ENCODE measurements at places on chromosomes 16 and 17. TPM values are rescaled to one million over a fixed set of nuclear protein-coding genes. Genes with fewer than 3 reads are reported as not detected.
A peak's percentile ranks its signal among the peaks of the same experiment; 100 is the strongest.

Gene CXCL16
- total RNA-seq = 3.7 TPM

DNA sequence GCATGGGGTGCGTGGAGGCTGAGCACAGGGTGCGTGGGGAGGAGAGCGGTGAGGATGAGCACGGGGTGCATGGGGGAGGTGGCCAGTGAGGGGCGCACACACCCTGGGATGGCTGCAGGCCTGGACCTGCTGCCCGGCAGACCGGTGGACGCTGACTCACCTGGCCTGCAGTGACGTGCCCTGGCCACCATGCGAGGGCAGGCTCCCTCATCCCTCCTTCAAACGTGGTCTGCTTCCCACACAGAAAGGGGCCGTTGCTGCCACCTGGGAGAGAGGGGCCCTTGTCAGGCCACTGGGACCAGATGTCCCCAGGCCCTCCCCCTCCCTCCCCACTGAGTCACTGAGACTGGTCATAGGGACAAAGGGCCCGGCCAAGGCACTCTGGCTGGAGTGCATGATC lies 20.1 kb upstream of the APRT start:
- DNase-seq = no peak

Gene SLC22A31
- total RNA-seq = 0.72 TPM

GRCh38 chr17:10200016-10200415 lies 1.6 kb upstream of the GAS7 start:
- DNase-seq = no peak

- DNase-seq = peak; percentile 64
These were observed 28.3 kb downstream of the ETV4 start for GRCh38 chr17:43517615-43518386.

GRCh38 chr16:10729104-10730048 lies 14.3 kb upstream of the NUBP1 start:
- peak; percentile 83 for DNase-seq

DNA sequence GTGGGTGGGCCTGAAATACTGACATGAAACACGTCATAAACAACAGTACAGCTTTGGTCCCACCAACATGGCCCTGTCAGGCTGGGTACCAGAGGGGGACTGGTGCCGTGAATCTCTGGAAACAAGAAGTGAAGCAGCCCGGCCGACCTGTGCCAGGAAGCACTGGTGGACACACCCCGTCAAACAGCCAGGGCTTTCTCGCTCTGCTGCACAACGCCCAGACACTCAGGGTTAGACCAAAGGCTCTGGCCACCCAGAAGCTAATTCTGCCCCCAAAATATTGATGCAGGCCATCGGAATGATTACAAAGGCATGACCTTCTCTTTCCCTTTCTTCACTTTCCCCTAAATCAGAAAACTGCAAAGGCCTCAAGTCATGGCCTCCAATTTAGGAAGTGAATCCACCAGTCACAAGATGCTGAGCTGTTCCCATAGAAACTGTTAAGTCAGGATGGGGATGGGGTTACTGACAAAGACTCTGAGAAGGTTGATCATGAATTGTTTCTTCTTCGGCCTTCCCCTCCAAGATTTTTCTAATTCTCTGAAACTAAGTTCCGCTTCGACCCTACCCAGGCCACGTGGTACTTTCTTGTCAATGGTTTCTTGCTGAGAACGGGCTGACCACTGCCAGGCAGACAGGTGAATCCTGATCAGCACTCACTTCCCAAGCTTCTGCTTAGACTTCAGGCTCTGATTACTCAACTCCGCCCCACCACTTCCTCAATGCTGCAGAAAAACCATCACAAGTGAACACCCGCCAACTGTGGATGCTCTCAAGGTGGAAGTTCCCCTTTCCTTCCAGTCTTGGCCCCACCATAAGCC lies 6.7 kb downstream of the PITPNA start:
- no peak for DNase-seq

DNA sequence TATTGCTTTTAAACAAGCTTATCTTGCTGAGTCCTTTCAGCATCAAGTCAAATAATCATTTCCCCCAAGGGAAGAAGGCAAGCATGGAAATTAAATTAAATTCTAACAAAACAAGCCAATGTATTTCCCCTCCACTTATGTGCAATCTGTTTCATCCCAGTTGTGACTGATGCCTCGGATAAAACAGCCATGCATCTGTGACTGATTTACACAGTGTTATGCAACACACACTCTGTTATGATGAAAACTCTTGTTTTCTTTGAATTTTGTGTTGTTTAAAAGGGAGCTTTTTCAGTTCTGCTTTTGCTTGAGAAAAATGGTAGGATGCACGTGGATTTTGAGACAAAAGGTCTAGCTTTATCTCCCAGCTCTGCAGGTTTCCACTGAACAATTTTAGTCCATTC lies 32.6 kb downstream of the TMEM100 start:
- DNase-seq = no peak

Gene TMEM238L
- total RNA-seq = not detected

Gene HOXB13
- total RNA-seq = 6.1 TPM

GRCh38 chr16:65002265-65002664 lies 119.6 kb downstream of the CDH11 start:
- no peak for DNase-seq

GRCh38 chr16:56389554-56389953 lies 35.8 kb downstream of the AMFR start:
- peak; percentile 98 for DNase-seq

- peak; percentile 75 for DNase-seq
These were observed 24.4 kb downstream of the SRL start for GRCh38 chr16:4217204-4218131.

DNA sequence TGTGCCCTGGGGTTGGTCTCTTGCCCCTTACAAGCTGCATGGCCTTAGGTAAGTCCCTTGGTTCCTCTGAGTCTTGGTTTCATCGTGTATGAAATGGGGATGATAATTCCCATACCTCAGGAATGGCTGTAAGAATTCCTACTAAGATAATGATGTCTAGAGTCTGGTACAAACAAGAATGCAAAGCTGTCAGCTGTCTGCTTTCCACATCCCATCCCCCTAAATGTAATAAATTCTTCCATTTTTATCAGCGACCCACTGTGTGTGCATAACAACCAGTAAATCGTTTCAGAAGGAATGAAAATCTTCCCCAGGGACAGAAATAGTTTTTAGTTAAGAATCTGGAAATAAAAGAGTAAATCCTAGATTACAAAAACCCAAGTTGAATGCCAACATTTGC lies 95.4 kb downstream of the CPPED1 start:
- no peak for DNase-seq

Gene DRC3
- 1.3 TPM for total RNA-seq

- no peak for DNase-seq
These were observed 115.1 kb upstream of the ANKFN1 start for GRCh38 chr17:56038131-56038530.

Gene KCNJ18
- total RNA-seq = not detected

Gene TBC1D3G
- not detected for total RNA-seq

DNA sequence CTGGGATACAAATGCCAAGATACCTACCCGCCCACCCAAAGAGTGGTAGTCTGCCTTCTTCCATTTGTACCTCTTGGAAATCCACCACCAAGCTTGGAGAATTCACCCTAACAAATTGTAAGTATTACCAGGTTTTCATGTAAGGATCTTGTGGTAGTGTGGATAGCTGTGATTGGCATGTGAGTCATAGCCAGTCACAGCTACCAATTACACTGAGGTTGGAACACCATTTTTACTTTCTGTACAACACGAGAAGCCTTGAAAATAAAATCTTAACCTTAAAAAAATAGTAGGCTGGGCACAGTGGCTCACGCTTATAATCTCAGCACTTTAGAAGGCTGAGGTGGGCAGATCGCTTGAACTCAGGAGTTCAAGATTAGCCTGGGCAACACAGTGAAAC lies 18.5 kb upstream of the SLC35G3 start:
- DNase-seq = no peak

DNA sequence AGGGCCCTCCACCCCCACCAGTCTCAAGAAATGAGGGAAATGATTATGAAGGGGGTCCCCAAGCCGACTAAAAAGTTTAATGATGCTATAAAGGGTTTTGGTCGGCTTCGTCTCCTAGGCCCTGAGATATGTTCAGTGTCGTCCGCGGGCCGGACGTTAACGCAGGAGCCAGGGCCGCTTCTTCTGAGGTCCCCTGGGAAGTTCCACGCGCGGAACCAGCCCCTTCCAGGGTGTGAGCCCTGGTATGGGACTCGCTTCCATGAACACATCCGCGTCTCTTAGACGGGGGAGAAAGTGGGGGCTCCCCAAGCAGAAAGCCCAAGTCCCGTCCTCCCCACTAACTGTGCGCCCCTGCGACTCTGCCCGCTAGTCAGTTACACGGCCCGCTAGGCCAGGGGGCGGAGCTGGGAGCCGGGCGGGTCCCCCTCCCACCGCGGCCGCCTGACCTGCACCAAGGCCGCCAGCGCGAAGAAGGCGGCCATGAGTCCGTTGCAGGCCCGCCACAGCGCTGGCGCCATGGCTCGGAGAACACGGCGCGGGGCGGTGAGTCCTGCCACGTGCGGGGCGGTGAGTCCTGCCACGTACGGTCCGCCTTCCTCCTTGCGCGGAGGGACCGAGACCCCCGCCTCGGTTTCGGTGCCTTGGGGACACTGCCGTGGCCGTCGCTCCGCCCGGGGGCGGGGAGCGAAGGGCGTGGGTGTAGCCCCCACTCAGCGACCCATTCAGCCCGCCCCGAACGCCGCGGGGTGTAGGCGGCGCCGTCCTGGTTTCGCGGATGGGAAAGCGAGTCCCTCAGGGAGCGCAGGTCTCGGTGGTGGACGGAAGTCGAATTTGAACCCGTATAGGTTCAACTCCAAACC lies at the start of gene TMEM220:
TSS of gene TMEM220 (minus strand) at position 690 of the 860 bp plus-strand sequence. CDS start at position 518, 172 bp downstream.
- DNase-seq = peak; percentile 81

- DNase-seq = no peak
These were observed 3.4 kb upstream of the MMD start for GRCh38 chr17:55424893-55425540.

Gene TP53TG3
- total RNA-seq = not detected

DNA sequence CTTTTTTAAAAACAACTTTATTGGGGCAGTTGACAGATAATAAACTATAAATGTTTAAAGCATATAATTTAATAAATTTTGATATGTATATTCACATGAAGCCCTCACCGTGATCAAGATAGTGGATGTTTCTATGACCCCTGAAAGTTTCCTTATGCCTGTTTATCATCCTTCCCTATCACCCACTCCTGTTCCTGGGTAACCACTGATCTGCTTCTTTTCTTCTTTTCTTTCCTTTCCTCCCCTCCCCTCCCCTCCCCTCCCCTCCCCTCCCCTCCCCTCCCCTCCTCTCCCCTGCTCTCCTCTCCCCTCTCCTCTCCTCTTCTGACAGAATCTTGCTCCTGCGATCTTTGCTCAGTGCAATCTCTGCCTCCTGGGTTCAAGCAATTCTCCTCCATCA lies 193.7 kb upstream of the CDH13 start:
- DNase-seq = no peak

GRCh38 chr17:42967925-42968324 lies 3.7 kb upstream of the AARSD1 start:
- no peak for DNase-seq

DNA sequence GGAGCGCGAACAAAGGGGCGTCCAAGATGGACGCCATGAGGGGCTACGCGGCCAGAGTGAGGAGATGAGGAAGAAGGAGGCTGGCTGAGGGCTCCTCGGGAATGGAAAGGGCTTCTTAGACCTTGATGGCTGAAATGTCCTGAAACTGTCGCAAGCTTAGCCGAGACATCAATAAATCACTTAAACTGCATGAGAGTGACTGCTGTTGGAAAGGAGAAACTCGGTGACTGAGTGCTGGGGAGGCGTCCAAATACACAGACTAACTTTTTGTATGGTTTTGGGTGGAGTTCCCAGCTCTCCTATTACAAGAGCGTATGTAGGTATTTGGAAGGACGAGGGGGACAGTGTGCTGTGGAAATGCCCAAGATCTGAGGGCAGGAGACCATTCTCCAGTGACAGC lies 1.4 kb upstream of the GEMIN4 start:
- DNase-seq = no peak

- DNase-seq = no peak
These were observed 10.2 kb downstream of the PIP4K2B start for GRCh38 chr17:38789185-38789584.

DNA sequence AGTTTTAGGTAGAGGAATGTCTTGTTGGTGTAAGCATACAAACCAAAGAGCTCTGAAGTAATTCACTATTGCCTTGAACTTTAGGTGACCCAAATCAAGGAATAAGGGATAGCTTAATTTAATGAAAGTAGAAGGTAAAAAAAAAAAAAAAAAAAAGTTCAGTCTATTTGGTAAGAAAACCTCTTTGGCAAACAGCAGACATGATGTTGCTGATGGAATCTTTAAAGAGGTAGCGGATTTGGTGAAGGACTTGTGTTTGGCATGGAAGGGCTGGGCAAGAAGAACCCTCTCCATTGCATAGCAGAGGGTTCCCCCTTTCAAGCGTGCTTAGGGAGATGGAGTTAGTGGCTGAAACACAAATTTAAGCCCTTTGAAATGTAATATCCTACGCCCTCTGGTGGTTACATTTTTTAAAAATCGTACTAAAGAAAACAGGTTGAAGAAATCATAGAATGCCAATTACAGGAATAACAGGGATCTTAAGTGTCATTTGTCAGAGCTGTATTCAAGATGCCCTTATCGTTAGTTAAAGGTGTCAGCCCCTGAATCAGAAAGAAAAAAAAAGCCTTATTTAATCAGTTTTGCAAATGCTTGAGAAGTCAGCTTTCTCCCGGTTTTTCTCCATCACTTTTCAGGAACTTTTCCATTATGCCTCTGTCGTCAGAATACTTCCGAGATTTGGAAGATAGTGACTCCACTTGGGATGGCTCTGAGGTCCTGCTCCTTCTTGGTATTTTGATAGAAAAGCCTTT lies 383.1 kb downstream of the KCNJ2 start:
- peak; percentile 0 for DNase-seq

DNA sequence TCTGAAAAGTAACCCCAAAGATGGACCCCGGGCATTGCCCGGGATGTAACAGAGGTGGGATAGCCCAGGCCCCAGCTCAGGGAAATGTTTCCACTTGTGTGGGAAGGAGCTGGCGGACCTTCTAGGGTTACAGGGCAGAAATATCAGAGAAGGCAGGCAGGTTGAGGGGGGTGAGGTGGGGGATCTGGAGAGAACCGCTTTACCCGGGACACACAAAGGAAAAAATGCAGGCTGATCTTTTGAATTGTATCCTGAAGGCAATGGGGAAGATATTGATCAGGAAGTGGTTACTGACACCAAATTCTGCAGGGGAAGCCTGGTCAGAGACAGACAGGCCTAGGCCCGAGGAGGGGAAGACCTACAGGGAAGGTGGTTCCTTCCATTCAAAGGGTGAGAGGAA lies 3.5 kb downstream of the SLC47A1 start:
- DNase-seq = no peak

GRCh38 chr17:72514891-72515290 lies 394.1 kb downstream of the SOX9 start:
- peak; percentile 89 for DNase-seq

GRCh38 chr17:50653738-50654137 lies 19.1 kb downstream of the ABCC3 start:
- DNase-seq = no peak

DNA sequence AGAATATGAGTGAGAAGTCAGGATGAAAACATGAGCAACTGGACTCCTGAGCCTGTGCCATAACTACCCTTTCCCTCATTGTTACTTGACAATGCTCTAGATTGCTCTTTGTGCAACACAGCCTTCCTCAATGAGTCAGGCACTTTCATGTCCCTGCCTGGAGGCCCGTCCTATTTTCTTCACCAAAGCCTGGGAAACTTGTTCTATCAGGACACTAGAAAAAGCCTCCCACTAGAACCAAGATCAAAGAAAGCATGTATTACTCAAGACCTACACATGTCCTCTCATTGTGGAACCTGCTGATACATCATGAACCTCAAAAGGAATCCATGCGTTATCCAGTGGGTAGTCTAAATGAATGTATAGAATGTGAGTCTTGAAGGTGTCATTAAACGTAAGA lies 624.5 kb downstream of the TOX3 start:
- DNase-seq = no peak

GRCh38 chr16:11783319-11784037 lies 13.6 kb downstream of the ZC3H7A start:
- no peak for DNase-seq

GRCh38 chr17:7437950-7438614 lies 1.2 kb upstream of the FGF11 start:
- no peak for DNase-seq

Measured in MG63 (cell line).